ENCODE measurements at places on chromosomes 1 and 21.

DNA sequence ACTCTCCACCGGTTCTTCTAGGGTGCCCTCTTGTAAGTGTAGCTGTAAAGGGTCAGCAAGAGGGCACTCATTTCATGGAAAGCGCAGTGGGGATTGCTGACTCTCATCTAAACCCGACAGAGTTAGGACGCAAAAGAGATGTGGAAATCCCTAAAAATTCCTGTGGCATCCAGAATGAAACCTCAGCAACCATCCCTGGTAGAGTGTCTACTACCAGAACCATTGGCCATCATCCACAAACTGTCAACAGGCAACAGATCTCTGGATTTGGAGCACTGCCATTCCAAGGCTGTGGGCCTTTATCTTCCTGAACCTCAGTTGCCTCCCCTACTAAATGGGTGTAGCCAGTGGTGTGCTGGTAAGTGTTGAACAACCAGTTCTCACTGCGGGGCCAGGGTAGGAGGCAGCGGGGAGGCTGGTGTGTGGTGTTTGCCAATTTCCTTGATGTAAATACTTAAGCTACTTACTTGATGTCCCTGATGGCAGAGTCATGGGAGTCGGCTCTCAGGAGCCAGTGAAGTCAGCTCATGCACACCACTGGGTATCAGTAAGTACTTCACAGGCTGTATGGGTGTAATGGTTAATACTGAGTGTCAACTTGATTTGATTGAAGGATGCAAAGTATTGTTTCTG is 195.8 kb downstream of the KAZN start:
- no peak for DNase-seq

- no peak for DNase-seq
Measured at GRCh38 chr1:201424146-201424545, 2.6 kb upstream of the TNNI1 start.

DNA sequence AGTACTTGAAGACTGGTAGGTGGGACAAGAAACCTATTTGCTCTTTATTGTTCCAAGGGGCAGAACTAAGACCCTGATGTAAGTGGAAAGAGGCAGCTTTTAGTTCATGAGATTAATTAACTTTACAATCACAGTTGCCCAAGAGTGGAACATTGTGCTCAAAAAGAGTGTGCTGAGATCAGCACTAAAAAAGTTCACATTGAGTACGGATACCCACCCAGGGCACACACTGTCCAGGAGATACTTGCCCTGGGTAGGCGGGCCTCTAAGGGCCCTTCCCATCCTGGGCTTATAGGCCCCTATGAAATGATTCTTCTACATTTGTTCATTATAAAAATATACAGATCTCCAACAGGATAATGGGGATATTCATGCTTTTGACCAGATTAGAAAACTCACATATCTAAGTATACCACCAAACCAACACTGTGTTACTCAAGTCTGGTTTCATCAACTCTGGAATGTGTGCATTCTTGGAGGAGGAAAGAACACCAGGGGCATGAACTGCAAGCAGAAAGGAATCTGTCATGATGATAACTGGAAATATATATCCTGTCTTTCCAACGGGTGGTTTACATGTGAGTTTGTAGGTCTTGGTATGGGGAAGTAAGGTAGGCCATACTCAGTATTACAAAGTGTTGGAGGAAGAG is 626.2 kb downstream of the SMYD3 start:
- no peak for DNase-seq

- no peak for DNase-seq
Measured at GRCh38 chr1:60973668-60974067, 108.7 kb upstream of the NFIA start.

- DNase-seq = no peak
Measured at GRCh38 chr21:42858185-42858847, 21.0 kb downstream of the WDR4 start.

GRCh38 chr1:67608661-67609576 is 76.1 kb upstream of the GADD45A start:
- DNase-seq = no peak

DNA sequence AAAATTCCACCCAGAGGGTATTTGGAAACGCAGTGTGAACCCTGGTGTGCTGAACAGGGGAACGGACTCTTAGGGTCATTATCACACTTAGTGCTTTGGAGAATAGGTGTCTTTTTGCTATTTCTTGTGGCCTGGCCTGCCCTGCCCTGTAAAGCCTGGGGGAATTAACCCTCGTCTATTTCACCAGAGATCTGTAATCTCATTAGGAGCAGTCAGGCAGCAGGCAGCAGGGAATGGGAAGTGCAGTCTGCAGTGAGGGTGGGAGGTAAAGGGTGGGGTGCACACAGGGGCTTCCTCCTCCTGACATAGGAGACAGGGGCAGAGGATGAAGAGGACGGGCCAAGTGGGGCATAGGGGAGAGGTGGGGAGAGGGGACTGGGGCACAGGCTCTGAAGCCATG is 1.1 kb upstream of the SLC1A7 start:
- DNase-seq = no peak

GRCh38 chr21:25240974-25241373 is 366.3 kb downstream of the MRPL39 start:
- DNase-seq = no peak

- DNase-seq = no peak
Measured at GRCh38 chr1:78667939-78668338, 18.3 kb downstream of the IFI44 start.

DNA sequence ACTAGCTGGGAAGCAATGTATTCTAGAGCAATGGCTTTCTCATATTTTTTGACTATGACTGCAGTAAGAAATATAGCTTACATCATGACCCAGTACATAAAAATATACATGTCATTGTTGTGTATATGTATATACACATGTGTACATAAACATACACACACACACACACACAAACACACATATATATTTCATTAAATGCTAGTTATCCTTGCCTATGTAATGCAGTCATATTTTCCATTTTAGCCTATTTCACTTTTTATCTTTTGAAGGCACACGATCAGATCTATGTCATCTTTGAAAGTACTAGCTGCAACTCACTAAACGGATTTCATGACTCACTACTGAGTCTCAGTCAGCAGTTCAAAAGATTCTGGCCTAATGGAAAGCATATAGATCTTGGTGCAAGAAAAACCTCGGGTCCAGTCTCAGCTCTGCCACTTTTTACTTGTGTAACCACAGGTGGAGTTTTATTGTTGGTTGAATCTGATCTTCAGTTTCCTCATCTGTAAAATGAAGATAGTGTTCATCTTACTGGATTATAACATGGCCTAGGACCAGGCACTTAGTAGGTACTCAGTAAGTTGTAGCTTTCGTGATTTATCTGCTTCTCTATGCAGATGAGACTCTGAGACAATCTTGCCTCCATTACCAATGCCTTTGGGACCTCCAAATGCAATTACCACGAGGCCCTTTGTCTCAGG is 325.6 kb downstream of the RRAGC start:
- DNase-seq = no peak

GRCh38 chr1:8736927-8737326 is 80.5 kb downstream of the RERE start:
- DNase-seq = no peak

DNA sequence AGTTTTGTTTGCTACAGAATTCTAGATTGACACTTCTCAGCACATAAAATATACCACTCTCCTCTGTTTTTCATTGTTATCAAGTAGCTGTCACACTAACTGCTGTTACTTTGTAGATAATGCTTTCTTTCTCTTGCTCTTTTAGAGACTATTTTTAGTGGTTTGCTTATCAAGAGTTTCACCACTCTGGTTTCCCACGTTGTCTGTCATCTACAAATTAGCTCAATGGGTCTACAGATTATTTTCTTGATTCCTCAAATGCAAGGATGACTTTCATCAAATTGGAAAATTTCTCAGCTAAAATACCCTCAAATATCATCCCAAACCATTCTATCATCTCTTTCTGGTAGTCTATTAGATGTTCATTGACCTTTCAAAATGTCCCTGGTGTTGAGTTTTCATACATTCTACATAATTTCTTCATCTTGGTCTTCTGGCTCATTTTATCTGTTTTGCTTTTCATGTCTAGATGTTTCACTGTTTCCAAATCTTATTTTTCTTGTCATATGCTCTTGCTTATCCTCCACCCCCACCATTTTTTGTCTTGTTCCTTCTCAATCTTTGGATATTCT is 122.5 kb downstream of the TRIM33 start:
- no peak for DNase-seq

GRCh38 chr21:14071902-14072734 is 138.6 kb downstream of the LIPI start:
- no peak for DNase-seq

DNA sequence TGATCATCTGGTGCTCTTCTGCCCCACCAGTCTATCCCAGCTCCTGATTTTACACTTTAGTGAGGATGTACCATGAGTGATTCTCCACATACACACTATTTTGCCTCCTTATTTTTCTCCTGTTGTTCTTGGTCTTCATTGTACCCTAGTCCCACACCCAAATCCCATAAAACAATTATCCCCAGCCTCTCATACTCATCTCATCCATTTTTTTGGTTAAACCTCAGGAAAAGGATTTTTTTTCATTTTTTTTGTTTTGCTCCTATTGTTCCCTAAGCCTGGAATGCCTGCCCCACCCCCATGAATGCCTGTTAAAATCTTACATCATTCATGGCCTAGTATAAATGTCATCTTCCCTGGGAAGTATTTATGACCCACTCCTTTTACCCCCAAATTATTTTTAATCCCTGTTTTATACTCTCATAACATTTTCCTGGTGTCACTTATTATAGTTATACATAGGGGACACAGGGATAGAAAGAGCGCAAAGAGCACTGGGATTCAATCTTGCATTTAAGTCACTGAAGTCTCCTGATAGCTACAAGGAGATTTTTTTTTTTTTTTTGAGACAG is 4.9 kb upstream of the LINGO4 start:
- DNase-seq = no peak

DNA sequence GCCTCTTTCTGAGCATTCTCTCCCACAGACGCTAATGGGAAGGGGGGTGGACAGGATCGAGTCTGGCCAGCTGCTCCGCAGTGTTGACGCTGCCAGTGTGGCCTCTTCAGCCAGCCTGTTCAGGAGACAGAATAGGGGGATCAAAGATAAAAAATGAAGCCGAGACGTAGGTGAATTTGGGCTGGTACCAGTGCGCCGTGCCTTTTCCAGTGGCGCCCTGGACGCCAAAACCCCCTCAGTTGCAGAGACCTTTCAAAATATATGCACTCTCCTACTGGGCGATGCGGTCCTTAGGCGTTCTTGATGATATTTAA is 1.1 kb downstream of the TTC3 start:
- no peak for DNase-seq

DNA sequence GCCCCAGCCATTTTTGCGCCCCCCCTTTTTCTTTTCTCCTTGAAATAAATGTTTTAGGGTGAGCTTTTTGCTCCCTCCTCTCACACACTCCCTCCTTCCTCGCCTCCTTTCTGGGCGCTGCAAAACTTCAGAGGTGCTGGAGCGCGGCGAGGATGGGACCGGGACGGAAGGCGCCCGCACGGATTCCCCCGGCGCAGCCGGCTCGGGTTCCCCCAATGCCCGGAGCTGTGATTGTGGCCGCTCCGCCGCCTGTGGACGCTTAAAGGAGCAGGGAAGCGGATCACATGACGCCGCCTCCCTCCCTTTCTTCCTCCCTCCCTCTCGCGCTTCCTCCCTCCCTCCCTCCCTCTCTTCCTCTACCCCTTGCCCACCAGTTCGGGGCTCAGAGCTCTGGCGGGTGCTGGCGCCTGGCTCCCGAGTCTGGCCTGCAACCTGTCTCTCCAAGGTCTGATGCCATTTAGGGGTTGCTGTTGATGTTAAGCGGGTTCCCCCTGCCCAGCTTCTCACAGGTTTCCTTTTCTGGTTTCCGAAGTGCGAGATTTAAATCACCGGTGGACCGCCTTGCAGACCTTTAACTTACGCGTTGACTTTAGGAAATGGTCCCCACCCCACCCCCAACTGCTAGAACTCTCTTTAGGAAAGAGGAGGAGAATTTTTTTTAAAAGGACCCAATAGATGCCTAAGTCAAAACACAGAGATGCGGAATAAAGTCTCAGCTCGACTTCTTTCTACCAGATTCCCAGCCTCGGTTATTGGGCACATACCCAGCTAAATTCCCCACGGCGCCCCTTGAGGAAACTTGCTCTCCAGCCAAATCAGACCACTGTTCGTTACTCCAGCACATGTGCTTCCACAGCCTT is at the start of gene WLS:
Gene WLS, minus strand, starts transcription at position 235 of the 860 bp plus-strand sequence. Its CDS starts 224 bp downstream, at position 11.
- no peak for DNase-seq

GRCh38 chr1:197620714-197621163 is 154.5 kb downstream of the DENND1B start:
- no peak for DNase-seq

DNA sequence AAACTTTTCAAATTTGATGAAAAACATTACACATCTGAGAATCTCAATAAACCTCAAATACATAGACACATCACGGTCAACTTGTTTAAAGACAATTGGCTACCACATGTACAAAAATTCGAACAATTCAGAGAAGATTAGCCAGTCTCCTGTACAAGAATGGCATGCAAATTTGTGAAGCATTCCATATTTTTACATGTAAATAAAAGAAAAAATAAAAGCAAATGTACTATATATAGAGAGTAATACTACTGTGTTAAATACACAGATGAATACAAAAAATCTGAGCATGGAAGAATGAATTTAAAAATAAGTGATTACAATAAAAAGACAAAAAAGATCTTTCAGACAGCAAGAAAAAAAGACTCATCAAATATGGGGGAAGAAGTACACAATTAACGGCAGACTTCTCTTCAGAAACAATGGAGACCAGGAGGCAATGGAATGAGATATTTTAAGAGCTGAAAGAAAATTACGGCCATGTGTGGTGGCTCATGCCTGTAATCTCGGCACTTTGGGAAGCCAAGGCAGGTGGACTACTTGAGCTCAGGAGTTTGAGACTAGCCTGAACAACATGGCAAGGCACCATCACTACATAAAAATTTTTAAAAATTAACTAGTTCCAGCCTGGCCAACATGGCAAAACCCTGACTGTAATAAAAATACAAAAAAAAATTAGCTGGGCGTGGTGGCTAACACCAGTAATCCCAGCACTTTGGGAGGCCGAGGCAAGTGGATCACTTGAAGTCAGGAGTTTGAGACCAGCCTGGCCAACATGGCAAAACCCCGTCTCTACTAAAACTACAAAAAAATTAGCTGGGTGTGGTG is 23.2 kb downstream of the HAX1 start:
- DNase-seq = no peak

- DNase-seq = no peak
Measured at GRCh38 chr1:208054911-208055379, 144.0 kb upstream of the CD34 start.

GRCh38 chr1:19536519-19536918 is 51.2 kb upstream of the CAPZB start:
- DNase-seq = no peak

- peak; percentile 21 for DNase-seq
Measured at GRCh38 chr1:93844262-93845045, 34.6 kb downstream of the DNTTIP2 start.

- DNase-seq = no peak
Measured at GRCh38 chr1:67745875-67746698, 61.1 kb downstream of the GADD45A start.

GRCh38 chr1:114505148-114505561 is 5.8 kb downstream of the TRIM33 start:
- no peak for DNase-seq

Measured in activated T-helper 1 cell treated with anti-CD3 and anti-CD28 coated beads, Interleukin-12 subunit alpha, Interleukin-12 subunit beta, Interleukin-2, Interleukin-4 antibody, amounts not matched to agents 30 ng/mL and 10 ng/mL and 1 ng/mL, durations not matched to agents 14 hours and 24 hours and 36 hours (primary cell).